Tibial artery (tissue), 4 donors: ENCODE measurements at places on chromosomes 6 and 20.
A peak's percentile ranks its signal among the peaks of the same experiment; 100 is the strongest.

DNA sequence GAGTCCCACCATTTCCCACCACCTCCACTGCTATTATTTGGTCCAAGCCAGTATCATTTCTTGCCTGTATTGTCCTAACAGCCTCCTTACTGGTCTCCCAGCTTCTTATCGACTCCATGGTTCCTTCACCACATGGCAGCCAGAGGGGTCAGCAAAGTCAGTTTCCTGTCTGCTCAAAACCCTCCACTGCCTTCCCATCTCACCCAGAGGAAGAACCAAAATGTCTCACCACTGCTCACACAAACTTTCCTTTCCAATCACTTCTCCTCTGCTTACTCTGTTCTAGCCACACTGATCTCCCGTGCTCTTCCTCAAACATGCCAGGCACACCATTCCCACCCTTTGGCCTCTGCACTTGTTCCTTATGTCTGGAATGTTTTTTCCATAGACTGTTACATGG is 39.7 kb downstream of the BCL2L1 start:
- DNase-seq, result no peak

GRCh38 chr6:169172456-169172855 is 81.2 kb downstream of the THBS2 start:
- DNase-seq, result peak; percentile 84

DNA sequence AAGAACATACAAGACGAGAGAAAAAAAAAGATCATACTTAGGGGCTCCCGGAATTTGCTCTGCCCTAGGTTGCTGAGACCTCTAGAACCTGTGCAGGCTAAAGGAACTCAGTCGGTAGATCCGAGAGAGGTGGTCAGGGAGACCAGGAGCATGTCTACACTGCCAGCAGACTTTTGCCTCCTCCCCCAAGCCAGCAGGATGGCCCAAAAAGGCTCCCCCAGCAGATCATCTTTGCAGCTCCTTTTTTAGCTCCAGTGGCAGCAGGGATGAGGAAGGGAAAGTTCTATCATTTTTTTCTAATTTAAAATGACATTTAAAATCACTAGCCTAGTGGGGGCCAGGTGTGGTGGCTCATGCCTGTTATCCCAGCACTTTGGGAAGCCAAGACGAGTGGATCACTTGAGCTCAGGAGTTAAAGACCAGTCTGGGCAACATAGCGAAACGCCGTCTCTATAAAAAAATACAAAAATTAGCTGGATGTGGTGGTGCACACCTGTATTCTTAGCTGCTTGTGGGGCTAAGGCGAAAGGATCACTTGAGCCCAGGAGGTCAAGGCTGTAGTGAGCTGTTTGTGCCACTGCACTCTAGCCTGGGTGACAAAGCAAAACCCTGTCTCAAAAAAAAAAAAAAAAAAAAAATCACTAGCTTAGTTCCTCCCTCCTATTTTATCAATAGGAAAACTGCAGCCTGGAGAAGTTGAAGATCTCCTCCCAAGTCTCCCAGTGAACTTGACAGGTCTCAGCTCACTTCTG is 69.3 kb upstream of the MYL9 start:
- DNase-seq, result no peak

GRCh38 chr6:71727632-71728294 is 158.6 kb upstream of the RIMS1 start:
- no peak for DNase-seq

- no peak for DNase-seq
These were observed 174.0 kb downstream of the AIG1 start for GRCh38 chr6:143234734-143235133.

DNA sequence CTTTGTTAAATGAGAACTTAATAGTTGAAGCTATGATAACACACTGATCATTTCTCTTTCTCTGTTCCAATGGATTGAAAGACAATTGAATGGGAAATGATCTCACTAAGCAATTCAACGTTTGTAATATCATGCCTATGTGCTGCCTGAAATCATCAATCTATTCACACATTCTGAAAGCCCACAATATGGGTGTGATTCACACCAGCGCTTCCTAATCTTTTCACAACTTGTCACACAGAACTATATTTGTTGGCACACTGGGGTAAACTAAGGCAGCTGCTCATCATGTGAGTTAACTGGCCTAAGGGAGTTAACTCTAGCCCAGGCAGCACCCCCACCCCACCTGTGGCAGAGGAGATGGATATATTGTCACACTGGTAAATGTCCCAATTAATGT is 37.1 kb upstream of the UTRN start:
- no peak for DNase-seq

GRCh38 chr6:158322724-158323560 is 10.7 kb downstream of the TULP4 start:
- DNase-seq, result no peak

DNA sequence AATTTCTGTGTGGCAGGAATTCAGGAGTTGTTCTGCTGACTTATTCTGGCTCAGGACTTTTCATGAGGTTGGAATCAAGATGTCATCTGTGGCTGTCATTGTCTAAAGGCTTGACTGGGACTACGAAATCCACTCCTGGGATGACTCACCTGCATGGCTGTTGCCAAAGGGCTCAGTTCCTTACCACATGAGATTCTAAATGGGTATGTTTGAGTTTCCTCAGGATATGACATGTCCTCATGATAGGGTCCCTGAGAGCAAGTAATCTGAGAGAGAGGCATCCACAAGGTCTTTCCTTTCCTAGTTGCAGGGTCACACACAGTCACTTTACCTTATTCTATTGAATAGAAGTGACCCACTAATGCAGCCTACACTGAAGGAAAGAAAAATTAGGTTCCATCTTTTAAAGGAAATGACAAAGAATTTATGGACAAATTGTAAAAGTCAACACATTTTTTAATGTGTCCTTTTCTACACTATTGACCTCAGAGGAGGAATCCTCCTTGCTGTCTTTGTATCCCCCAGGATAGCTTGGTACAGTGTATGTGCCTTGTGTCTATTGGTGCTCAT is 1025.0 kb upstream of the GJE1 start:
- DNase-seq, result no peak

GRCh38 chr20:25238319-25239037 is 9.4 kb upstream of the PYGB start:
- no peak for DNase-seq
